ENCODE measurements at places on chromosomes 1 and 21. TPM values are rescaled to one million over a fixed set of nuclear protein-coding genes. Genes with fewer than 3 reads are reported as not detected.

BCAR3 gene
- total RNA-seq: 4.2 TPM

C1orf146 gene
- total RNA-seq: not detected

OR2L3 gene
- 0.25 TPM for total RNA-seq

ETV3L gene
- not detected for total RNA-seq

C1orf56 gene
- total RNA-seq: 3.0 TPM

All from temporal lobe (tissue), 4 donors.